ENCODE measurements at places on chromosomes 6 and 20.

GRCh38 chr20:47296950-47297349, 59.5 kb downstream of the ZMYND8 start:
- H3K4me1 ChIP-seq, result peaks cover 17% of the 10 kb centered on the region
- no peaks in the 10 kb centered on the region for H3K27me3 ChIP-seq
- H3K4me3 ChIP-seq, result no peak overlapping the region

- DNase-seq, result no peak
- H3K27ac ChIP-seq, result no peak overlapping the region
- H3K4me3 ChIP-seq, result no peak overlapping the region
- H3K4me1 ChIP-seq, result peaks cover 17% of the 10 kb centered on the region
- H3K36me3 ChIP-seq, result no peaks in the 10 kb centered on the region
These were observed 265.0 kb downstream of the CDC5L start for GRCh38 chr6:44652547-44652946.

- no peaks in the 10 kb centered on the region for H3K36me3 ChIP-seq
- no peak overlapping the region for H3K27ac ChIP-seq
- no peak overlapping the region for H3K4me3 ChIP-seq
- peaks cover 8% of the 10 kb centered on the region for H3K27me3 ChIP-seq
These were observed 115.2 kb upstream of the LAMA2 start for GRCh38 chr6:128767705-128768104.

GRCh38 chr6:35363293-35363750, 21.0 kb downstream of the PPARD start:
- H3K27ac ChIP-seq, result no peak overlapping the region
- no peaks in the 10 kb centered on the region for H3K27me3 ChIP-seq
- H3K4me3 ChIP-seq, result no peak overlapping the region

DNA sequence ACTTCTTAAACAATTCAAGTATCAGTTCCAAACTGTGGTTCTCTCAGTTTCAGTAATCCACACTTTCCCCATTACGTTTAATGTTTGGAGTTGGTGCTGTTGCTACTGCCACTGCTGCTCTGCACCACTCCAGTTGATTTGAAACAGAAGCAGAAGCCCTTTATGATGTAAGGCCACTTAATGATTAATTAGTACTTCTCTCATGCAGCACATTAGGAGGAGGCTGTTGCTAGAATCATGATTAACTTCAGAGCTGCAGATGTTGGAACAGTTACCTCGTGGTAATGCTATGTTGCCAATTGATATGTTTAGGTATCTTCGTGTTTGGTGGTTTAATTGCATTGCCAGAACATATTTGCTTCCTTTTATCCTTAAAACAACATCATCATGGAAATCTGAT, 986.2 kb upstream of the CITED2 start:
- H3K36me3 ChIP-seq, result no peaks in the 10 kb centered on the region
- no peaks in the 10 kb centered on the region for H3K27me3 ChIP-seq
- H3K27ac ChIP-seq, result no peak overlapping the region

- H3K27me3 ChIP-seq, result no peaks in the 10 kb centered on the region
- H3K36me3 ChIP-seq, result no peaks in the 10 kb centered on the region
- H3K27ac ChIP-seq, result no peak overlapping the region
- no peak for DNase-seq
- no peak overlapping the region for H3K4me3 ChIP-seq
These were observed 2.5 kb downstream of the SRMS start for GRCh38 chr20:63544958-63545516.
